Activated CD4-positive, alpha-beta T cell treated with anti-CD3 and anti-CD28 coated beads, Interleukin-2, amount 50 U/mL, for 4 hours (primary cell): ENCODE measurements at places on chromosomes 4 and X.

- DNase-seq = no peak
These were observed 58.6 kb downstream of the DDX60L start for GRCh38 chr4:168421671-168422070.

DNA sequence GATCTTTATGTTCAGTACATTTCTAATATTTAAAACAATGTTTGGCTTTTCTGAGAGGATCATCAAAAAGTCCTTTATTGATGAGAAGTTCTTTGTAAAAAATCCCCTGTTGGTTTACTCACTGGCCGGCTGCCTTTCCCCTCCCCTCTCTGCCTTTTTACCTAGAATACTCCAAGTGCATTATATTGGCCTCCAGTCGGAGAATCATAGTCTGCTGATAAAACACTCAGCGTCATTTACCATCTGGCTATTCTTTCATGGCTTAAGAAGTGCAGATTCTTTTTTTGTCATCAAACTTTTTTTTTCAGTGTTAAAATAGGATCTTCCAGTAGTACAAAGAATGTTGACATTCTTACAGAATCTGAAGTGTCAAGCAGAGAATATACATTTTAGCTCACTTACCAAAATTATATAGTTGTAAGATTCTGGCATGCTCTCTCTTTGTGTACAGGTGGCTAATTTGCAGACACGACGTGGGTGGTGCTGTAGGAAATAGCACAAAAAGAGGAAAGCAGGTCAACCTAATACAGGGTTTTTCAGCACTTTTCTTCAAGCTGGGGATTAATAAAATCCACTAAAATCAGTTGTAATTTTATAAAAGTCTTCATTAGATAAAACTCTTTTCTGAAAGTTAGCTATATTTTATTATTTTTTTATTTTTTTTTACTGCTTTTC lies 731.8 kb downstream of the KCTD8 start:
- no peak for DNase-seq

DNA sequence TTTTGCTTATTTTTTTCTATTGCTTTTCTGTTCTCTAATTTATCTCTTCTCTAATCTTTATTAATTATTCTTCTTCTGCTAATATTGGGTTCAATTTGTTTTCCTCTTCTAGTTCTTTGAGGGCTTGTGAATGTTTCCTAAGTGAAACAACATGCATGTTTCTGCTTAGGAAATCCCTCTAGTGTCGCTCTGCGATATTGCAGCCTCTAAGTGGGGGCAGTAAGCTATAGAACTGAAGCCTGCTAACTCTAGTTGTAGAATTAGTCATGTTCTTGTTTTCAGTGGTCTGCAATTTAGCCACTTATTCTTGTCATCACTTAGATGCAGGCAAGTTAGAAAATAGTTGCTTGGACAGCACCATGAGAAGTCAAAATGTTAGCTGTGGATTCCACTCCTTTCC lies 222.6 kb downstream of the SPIN4 start:
- DNase-seq = no peak

DNA sequence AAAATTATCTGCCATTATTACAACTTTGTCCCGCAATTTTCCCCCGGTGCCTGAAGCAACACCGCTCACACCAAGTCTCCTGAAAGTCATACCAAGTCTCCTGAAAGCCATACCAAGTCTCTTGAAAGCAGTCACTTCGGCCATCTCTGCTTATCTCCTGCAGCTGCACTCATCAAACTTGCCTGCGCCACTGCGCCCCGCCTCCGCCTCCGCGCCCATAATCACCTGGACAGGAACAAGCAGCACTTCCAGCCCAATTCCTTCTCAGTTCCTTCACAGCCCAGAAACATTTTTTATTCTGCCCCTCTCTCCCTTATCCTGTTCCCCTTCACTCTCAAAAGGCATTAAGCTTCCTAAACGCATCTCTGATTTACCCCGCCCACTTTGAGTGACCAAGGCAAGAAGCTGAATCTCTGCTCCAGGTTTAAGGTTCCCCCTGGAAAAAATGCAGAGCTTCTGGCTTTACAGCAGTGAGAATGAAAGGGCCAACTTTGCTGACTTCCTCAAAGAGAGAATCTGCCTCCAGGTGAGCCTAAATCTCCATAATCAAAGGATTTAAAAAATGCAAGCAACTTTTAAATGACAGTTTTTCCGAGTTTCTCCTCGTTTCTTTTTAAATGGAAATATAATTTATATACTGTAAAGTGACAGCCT lies 7.7 kb downstream of the GPR50 start:
- no peak for DNase-seq

DNA sequence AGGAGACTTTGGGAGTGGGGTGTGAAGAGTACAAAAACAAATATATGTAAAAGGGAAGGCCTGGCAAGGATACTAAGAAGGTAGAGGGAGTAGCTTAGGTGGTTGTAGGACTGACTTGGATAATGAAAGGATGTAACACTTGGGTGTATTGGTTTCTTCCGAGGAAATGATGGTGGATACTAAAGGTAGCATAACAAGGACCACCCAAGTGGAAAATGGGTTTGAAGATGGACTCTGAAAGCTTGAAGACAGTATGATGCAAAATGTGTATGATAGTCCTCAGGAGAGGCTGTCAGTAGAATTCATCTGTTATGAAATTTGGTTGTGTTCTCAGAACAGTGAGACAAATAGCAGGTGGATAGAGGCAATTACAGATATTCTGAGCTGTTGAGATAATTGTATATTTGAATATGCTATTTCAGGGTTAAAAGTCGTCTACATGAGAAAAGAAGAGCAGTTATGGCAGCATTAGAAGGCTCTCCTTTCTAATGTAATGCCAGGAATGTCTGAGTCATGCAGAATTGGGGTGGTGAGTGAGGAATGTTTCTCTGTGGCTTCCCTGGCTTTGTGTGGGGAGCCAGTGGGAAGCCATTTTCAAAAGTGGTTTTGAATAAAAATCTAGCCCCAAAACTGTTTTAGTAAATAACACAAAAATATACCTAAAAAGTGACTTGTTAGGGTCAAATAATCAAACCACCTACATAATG lies 75.6 kb downstream of the FHIP1A start:
- DNase-seq = no peak
